NCI-H460 (cell line): ENCODE measurements at places on chromosomes 2 and 18. TPM values are rescaled to one million over a fixed set of nuclear protein-coding genes. Genes with fewer than 3 reads are reported as not detected.

DNA sequence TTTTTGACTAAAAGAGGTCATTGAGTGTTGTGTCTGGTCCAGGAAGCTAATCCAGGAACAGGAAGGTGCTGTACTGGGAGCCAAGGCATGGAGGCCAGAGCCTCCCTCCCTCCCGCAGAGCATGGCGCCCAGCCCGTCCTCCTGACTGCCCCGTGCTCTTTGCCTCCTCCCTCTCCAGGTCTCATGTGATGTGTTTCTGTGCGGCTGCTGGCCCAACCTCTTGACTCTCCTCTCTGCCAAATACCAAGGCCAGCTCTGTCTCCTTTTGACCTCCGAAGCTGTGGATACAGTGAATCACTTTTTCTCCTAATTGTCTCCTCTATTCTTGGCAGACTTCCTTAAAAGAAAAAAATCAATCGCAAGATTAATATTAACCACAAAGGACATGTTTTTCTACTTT lies 284.1 kb downstream of the PHLPP1 start:
- DNase-seq, result no peak

Gene VAMP8
- 31.7 and 37.3 TPM in 2 replicates for total RNA-seq

DNA sequence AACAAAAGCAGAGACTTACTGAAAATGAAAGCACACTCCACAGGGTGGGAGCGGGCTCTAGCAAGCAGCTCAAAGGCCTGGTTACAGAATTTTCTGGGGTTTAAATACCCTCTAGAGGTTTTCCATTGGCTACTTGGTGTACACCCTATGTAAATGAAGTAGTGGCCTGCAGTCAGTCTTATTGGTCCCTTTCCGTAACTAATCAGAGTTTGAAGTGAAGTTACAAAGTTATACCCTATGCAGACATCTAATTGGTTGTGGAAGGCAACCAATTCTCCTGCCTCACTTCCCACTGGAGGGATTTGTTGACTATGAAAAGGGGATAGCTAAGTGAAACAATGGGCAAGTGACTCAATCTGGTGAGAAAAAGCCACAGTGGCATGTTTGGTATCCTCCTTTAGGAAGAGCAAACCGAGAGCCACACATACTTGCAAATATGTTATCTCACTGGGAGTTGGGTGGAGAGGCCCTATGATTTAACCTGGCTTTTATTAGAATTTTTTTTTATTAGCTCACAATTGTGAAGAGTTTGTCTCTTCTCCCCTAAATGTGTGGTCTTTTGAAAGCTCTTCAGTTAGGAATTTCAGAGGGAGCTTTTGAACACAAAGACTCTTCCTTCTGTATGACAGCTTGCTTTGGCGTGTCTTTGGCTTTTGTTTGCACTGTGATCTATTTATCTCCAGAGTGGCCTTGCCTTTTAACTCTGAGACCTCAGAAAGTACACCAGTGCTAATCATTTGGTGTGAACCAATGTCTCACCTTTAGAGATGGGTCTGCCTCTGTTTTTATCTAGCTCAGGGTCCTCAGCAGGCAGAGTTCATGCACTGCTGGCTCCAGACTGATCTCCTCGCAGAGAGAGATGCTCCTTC lies 69.6 kb downstream of the MAP4K4 start:
- peak; percentile 61 for DNase-seq

DNA sequence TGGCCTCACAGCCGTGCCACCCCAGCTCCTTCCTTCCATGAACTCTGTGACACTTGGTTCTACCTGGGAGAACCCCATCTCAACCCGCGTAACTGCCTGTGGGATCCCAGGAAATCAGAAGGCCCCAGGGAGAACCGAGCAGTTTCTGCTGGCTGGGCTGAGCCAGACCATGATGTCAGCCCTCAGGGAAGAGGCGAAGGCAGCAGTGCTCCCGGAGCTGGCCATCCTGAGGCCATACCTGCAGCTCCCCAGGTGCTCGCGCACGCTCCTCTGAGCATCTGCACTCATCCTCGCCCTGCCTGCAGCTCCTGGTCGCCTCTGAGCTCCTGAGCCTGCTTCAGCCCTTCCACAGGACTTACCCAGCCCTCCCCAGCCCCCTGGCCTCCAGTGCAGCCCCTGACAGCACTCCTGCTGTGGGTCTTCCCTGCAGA lies 186.1 kb downstream of the SEPTIN10 start:
- DNase-seq, result no peak

- DNase-seq, result no peak
Observed at GRCh38 chr2:8438996-8439395, 242.9 kb upstream of the ID2 start.

Gene ASIC4
- 0.17 and 0.43 TPM in 2 replicates for total RNA-seq

Gene FRZB
- total RNA-seq, result not detected in 2 replicates

DNA sequence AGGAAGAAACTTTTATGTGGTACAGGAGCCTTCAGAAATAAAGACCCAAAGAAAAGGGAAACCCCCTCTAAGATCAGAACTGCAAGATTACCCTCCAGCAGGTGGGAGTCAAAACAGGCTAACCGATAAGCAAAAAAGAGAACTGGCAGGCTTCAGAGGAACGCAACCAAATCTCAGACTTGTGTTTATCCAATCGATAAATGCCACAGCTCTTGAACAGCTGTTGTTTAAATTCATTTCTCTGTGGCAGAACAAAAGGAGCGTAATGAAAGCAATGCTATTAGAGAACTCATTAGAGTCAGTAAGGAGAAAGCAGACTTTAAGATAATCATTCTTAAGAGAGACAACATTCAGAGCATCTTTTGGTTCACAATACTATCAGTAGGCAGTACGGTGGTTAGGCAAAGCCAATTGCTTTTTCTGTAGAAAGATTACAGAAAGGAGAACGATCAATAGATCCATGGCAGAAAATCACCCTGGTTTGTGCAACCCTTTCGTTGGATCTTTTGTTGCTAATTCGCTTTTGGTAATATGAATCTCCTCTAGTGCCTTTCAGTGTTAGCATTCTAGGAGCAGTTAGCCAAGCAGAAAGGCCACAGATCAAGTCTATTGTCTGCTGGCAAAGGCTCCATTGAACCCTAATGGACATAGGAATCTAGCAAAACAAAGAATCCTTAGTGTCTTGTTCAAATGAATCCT lies 476.4 kb upstream of the CHST9 start:
- DNase-seq, result no peak

Gene MC4R
- total RNA-seq, result not detected in 2 replicates

Gene ALLC
- total RNA-seq, result not detected in 2 replicates

GRCh38 chr2:84653302-84653701 lies 137.0 kb downstream of the DNAH6 start:
- DNase-seq, result no peak

DNA sequence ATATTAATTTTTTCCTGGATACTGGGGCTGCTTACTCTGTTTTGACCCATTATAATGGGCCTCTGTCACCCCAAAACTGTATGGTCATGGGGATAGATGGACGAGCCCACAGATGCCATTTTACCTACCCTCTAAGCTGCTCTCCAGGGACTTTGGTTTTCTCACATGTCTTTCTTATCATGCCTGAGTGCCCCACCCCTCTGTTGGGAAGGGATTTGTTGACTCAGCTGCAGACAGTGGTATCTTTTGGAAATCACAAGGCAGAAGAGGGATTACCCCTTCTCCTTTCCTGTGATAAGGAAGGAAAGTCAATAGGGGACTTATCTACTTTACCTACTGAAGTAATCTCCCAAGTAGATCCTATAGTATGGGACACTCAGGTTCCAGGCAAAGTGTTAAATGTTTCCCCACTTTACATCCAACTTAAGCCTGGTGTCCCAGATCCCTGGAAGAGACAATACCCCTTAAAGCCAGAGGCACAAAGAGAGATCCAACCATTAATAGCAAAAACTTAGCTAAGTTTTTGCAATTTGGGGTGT lies 182.7 kb downstream of the RNF152 start:
- no peak for DNase-seq

GRCh38 chr2:714005-714741 lies 37.0 kb upstream of the TMEM18 start:
- DNase-seq, result peak; percentile 57

- DNase-seq, result no peak
Observed at GRCh38 chr2:84636080-84636971, 120.0 kb downstream of the DNAH6 start.

DNA sequence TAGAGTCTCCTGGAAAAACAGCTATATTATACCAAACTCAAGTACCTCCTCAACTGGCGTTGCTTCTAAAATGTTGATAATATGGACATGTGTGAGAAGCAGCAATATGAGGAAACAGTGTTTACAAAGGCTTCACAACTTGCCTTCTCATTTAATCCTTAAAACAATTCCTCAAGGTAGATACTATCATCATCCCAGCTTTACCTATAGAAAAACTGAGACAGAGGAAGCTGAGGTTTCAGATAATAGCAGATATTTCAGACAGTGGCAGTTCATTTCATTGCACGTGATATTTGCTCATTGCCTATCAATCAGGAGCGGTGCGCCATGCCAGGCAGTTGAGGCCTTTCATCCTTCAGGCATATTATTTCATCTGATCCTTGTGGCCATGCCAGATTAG lies 8.3 kb downstream of the GALNT5 start:
- no peak for DNase-seq

Gene POTEJ
- not detected in 2 replicates for total RNA-seq

DNA sequence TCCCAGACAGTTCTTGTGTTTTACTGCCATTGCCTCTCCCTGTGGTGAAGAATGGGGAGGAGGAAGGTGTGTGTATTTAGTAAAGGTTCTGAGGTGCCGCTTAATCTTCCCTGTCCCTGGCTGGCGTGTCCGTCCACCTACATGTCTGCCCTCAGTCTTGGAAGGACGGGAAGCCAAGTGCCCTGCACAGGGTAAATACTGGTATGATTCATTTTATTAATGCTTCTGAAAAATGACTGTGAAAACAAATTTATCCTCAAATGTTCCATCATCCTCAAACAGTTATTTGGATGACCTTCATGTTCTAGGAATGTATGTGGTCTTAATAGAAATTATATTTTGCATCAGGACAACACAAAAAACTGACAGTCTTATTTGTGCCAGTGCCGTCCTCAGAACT lies 6.6 kb downstream of the EPAS1 start:
- DNase-seq, result no peak

DNA sequence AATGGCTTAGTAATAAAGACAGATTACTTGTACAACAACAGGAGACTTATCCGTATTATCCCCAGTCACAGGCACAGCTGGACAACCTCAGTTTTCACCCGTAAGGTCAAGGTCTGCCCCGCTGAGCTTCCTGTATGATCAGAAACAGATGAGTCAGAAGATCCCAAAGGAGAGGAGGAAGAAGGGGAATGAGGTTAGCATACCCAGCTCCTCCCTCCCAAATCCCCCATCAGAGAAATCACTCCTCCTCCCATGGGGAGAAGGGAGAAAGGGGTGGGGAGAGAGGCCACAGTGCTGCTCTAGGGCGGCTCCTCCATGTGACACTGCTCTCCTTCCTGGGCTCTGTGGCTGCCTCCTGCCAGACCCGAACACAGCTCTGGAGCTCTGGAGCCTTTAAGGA lies 53.8 kb upstream of the SPTBN1 start:
- peak; percentile 21 for DNase-seq

Gene PDE11A
- total RNA-seq, result 0.07 TPM in 1 of 2 replicates, not detected in the other

DNA sequence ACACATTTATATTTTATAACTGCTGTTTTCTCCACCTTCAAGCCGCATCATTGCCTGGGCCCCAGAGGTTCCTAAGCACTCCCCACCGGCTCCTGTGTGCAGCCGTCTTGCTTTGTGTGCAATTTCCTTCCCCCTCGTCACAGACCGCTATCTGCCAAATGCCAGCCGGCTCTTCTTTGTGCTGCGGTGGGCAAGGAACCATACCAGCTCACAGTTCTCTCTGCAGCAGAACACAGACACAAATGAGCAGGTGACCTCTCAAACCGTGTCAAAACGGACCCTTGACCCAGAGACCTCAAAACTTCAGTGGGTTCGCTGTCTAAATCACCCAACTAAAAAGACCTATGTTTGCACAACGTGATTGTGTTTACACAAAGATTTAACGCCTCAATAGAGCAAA lies 58.2 kb downstream of the KLF7 start:
- no peak for DNase-seq

DNA sequence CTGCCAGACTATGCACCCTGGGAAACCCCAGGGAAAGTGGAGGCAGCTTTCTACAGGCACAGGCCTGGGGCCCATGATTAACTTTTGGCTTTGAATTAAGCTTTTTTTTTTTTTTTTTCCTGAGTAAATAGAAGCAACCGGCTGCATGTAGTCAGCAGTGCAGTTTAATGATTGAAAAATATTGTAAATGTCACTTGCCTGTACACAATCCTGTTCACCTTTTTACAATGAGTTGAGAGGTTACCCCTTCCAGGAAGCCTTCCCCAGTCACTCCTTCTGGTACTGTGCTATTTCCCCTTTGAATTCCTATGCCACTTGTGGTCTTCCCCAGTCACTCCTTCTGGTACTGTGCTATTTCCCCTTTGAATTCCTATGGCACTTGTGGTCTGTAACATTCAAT lies 475.6 kb downstream of the TDRD15 start:
- DNase-seq, result no peak

DNA sequence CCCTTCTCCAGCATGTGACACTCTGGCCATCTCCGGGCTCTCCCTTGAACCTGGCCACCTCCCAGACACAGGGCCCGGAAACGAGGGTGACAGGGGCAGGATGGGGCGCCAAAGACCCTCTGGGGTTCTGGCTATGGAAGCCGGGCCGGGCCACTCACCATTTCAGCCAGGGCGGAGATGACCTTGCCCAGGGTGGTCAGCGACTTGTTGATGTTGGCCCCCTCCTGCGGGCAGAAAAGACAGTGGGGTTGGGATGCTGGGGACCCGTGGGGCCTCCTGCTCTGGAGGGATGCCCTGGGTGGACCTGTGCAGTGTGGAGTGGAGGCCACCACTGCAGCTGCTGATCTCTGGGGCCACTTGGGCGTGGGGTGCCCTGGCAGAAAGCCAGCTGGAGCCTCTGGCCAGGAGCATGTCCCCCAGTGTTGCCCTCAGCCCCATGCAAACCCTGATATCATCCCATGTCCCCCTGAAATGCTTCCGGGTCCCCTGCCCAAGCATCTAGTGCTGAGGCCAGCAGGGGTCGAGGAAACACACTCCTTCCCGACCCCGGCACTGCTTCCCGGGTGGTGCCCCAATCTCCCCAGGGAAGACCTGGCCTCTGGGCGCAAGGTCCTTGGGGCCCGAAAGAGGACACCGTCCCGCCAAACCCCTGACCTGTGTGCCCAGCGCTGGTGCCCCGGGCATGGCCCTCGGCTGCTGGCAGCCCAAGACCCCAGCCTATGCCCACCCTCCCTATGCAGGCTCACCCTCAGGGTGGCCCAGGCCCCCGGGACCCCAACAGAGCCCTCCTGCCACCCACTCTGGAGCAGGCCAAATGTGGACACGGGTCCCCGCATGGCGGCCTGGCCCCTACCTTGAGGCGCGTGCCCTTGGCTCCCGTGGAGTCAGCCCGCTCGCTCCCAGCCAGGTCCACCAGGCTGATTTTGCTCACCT lies 36.9 kb downstream of the KIF1A start:
- no peak for DNase-seq

- DNase-seq, result no peak
Observed at GRCh38 chr2:114688241-114688640, 245.8 kb downstream of the DPP10 start.

Gene BARD1
- total RNA-seq, result 15.7 and 16.7 TPM in 2 replicates

Gene SKOR2
- total RNA-seq, result not detected in 2 replicates

Gene DRC1
- total RNA-seq, result 0.46 TPM in 1 of 2 replicates, not detected in the other
